ENCODE measurements at places on chromosomes 11 and 22.

DNA sequence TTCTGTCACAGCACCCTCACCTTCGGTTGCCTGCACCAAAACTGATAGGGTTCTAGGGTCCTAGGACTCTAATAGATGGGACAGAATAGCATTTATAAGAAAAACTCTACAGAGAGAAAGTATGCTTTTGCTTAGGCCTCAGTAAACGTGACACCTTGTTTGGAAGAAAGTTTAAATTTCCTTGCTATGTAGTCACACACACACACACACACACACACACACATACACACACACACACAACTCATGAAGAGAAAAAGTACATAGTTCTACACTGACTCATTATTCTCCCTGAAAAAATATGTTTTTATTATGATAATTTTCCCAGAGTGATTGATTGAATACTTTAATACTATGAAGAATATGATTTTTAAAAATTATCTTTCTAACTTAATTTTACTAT, 220.8 kb upstream of the SNX19 start:
- no peak for DNase-seq

DNA sequence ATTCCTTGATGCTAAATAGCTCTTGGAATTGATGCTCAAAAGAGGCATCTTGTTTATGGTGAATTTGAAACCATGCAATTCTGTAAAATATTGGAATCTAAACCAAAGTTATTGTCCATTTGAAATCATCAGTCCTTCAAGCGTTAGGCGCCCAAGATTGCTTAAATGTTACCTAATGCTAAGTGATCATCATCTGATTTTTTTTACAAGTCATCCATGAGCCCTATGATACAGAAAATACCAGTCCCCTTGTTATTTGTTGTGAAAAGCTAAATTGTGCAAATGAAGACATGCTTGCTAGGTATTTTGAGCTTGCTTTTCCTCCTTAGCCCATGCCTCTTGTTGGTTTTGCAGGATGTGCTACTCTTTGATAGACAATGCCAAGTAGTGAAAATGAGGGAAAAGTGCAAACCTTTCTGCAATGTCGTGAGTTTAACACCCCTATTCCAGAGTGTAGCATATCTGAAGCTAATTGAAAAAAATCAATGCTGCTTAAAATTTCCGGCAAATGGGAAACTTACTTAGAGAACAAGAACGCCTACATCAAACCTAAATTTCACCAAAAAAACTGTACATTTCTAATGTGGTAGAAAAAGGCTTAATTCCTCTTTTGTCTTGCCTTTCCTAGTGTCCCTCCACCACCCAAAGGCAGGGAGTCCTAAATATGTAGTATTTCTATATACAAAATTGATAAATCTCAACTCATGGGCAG, 1.9 kb downstream of the GRK3 start:
- DNase-seq, result no peak

DNA sequence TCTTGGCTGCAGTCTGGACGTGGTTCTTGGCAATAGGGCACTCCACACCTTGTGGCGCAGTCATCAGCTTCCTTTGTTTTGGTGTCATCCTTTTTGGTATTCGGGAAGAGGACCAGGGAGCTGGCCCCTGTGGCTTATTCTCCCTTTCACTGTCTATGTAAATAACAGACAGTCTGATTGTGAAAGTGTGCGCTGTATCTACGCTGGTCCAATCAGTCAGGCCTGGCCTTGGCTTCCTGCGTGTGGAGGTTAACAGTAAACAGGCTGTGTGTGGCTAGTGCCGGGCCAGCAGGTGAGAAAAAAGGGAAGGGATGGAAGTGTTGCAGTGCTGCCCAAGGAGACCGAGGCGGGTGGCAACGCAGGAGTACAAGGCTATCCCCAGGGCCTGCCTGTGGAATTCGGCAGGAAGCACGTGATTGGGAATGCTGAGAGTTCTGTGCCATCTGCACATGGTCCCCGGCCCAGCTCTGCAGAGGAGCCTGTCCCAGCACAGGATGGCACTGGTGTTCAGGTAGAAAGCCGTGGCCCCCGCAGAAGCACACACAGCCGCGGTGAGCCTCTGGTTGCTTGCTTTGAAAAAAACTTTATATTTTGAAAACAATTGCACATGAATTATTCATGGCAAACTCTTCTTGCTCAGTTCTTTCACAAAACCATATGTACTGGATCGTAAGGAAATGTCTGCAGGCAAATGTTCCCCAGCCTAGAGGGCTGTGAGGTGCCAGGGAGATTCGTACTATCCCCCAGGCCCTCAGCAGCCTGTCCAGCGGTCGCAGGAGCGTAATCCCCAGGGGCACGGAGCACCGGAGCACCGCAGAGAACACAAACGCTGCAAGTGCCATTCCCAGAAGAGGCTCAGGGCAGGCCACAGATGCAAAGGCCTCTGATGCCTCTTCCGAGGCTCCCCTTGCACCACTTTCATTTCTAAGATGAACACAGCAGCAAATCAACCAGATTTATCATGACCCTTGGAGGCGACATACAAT, 174.5 kb downstream of the EFCAB6 start:
- no peak for DNase-seq

DNA sequence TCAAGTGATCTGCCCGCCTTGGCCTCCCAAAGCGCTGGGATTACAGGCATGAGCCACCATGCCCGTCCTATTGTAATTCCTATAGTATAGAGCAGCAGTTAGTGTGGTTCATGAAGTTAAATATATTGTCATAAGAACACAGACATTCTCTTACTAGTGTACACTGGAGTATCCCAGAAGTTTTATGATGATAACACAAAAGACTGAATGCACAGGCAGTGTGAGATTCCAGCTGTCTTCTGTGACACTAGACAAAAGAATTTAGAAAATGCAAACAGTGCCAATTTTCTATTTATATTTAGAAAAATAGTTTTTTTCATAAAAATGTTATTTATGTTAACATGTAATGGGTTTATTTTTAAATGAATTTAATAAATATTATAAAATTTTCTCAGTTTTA, 39.4 kb upstream of the RBX1 start:
- no peak for DNase-seq

DNA sequence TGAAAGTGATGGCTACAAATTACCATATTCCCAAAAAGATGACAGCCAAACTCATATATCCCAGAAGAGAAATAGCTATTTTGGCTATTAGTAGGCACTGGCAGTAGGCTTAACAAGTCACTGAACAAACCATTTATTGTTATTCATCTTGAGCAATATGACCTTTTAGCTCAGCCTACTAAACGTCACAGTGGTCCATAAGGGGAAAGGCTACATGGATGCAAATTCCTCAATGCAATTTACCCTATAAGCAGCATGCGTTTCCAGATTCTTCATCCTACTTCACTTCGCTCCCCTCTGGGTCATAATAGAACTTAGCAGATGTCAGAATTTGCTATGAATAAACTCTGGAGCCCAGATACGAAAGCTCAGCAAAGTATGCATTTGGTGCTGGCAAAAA, 114.0 kb downstream of the SIK3 start:
- DNase-seq, result no peak

- DNase-seq, result no peak
Observed at GRCh38 chr11:17691550-17691949, 27.8 kb upstream of the MYOD1 start.

- DNase-seq, result no peak
Observed at GRCh38 chr11:46198245-46199240, 77.3 kb upstream of the PHF21A start.

GRCh38 chr22:27046603-27047002, 389.2 kb downstream of the MIAT start:
- DNase-seq, result no peak

DNA sequence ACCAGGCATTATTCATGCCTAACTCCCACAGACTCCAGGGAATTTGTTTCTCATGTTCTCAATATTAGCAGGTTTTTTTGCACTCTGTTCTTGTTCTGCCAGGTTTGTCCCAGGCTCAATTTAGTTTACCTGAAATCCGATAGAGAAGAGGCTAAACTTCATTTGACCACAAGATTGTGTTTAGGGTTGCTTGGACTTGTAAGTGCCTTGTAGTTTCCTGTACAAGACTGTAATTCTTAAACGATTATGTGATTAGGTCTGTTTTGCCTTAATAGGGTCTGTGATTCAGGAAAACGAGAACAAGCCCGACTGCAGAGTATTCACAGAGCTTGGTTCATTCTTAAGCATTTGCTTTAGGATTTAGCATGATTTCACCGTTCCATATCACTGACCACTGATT, 1.8 kb downstream of the PRSS23 start:
- DNase-seq, result no peak

DNA sequence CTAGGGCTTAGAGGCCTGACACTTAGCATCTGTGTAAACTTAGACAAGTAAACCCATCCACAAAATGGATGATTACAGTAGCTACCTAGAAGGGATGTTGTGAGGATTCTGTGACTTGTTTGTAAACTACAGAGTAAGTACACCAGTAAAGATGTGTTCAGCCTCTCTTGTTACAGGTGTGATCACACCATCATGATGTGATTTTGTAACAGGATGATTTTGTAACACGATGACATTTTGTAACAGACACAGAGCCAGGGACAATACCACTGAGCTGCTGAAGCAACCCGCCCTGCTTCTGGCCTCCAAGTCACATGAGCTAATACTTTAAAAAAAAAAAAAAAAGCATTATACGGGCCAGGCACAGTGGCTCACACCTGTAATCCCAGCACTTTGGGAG, 17.0 kb downstream of the FADD start:
- DNase-seq, result no peak

DNA sequence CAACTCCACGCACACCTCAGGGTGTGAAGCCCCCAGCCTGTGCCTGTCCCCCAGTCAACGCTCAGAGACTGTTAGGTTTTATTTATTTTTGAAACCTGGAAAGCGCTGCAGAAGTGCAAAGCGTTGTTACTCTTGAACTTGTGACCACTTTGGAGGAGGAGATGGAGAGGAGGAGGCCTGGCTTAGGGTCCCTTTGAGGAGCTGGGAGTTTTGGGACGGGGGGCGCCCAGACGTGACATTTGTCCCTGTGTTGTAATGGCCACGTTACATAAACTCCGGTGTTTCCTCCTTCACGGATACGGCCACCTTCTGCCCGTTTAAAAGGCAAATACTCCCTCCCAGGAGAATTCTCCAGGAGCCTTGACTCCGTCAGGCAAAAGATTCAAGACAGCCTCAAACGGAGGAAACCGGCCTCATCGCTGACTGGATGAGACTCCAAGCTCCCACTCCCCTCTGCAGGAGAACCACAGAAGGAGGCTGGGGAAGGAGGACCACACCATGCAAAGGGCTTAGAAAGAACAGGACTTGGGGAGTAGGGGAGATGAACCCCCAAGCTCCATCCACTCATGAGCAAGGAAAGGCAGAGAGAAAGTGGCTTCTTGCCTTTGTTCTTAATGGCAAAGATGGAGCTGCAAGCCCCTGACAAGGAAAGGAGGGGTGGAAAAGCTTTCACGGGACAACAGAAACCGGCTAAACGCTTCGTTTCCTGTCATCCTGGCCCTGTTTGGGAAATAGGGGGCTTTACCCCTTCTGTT, 630 bp downstream of the PIK3IP1 start:
- DNase-seq, result no peak

DNA sequence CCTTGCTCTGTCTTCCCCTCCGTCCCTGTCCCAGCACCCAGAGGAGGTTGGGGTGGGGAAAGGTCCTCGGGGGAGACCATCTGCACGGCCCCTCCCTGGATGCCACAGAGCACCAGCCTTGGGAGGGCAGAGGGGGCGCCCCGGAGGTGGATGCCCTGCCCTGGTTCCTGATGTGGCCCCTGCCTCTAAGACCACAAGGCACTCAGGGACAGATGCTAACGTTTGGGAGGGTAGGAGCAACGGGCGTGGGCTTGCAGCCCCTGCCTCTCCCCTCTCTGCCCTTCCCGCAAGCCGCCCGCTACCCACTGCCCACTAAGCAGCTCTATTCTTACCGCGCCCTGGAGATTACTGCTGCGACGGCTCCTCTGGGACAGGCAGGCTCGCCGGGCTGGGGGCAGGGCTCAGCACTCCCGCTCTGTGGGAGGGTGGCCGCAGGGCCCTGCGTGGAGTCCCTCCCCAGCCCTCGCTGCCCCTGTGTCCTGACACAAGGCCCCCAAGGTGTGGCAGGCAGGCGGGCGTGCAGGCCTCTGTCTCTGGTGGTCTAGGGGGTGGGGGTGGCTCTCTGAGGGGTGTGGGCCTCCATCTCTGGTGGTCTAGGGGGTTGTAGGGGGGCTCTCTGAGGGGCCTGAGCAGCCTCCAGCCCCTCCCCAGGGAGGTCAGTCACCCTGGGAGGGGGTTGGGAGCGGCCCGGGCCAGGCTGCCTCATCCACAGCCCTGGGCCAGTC, 14.9 kb downstream of the BRSK2 start:
- no peak for DNase-seq

- DNase-seq, result no peak
Observed at GRCh38 chr11:12380565-12381325, 3.4 kb downstream of the PARVA start.

- DNase-seq, result no peak
Observed at GRCh38 chr11:80024119-80024518, 583.3 kb upstream of the TENM4 start.

DNA sequence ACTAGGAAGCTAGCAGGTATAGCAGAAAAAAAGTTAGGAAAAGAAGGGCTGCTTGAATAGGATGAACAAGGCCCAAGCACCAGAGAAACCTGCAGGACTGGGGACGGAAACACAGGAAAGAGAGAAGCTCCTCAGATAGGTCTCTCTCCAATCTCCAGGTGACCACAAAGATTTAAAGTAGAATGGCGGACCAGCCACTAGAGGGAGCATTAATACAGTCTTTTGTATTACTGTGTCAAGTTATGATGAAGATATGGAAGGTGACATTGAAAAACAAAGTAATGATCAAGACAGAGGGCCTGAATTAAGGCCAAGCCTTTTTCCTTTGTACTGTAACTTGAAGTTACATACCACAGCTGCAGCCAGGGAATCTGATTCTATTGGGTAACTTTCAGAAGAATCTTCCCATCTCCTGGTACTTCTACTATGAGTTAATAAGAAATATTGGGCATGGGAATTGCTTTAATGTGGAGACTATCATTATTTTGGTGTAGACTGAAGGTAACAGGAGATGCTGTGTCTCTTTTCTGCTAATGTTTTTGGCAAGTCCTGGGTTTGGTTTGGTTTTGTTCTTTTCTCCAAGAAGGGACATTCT, 33.8 kb downstream of the OR2AG2 start:
- peak; percentile 14 for DNase-seq

- no peak for DNase-seq
Observed at GRCh38 chr11:67366546-67366945, 6.9 kb downstream of the CLCF1 start.

DNA sequence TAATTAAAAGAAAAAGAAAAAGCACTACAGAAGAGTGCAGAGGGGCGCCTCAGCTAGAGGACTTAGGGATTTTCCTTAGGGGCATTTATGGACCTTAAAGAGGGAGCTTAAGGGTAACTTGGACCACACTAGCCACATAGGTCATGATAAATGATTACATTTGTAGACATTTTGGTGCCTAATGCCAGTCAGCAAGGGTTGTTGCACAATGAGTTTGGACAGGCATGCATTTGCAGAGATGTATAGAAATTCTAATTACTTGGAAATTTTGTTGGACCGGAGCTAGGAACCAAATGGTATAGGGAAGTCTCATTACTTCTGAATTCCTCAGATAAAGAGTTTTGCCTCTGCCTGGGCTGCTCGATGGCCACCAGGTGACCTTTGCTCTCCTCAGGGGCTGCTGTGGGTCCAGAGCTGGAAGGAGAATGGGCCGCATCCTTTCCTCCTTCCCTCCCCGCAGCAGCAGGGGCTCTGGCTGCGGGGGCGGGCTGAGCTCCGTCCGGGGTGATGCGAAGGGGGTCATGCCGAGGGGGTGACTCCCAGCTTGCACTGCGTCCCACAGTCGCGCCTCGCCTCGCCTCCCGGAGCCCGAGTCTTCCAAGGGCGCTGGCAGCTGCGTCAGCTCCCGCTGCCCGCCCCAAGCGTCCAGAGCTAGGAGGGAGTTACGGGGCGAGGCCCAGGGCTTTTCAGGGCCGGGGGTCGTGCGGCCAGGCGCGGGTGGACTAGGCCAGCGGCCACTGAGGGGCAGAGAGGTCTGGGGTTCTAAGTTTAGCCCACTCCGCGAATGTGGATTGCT, 20.3 kb upstream of the MALAT1 start:
- no peak for DNase-seq

Data from BE2C (cell line).